Activated CD8-positive, alpha-beta memory T cell treated with anti-CD3 and anti-CD28 coated beads for 4 hours (primary cell): ENCODE measurements at places on chromosomes 5 and 9.

GRCh38 chr5:30747412-30747811 lies 446.1 kb upstream of the CDH6 start:
- DNase-seq, result no peak

- no peak for DNase-seq
Measured at GRCh38 chr5:43601454-43602260, 1.3 kb upstream of the NNT start.

- DNase-seq, result no peak
Measured at GRCh38 chr5:57600321-57600720, 117.7 kb upstream of the ACTBL2 start.

- DNase-seq, result no peak
Measured at GRCh38 chr5:168110870-168111832, 180.3 kb upstream of the WWC1 start.

DNA sequence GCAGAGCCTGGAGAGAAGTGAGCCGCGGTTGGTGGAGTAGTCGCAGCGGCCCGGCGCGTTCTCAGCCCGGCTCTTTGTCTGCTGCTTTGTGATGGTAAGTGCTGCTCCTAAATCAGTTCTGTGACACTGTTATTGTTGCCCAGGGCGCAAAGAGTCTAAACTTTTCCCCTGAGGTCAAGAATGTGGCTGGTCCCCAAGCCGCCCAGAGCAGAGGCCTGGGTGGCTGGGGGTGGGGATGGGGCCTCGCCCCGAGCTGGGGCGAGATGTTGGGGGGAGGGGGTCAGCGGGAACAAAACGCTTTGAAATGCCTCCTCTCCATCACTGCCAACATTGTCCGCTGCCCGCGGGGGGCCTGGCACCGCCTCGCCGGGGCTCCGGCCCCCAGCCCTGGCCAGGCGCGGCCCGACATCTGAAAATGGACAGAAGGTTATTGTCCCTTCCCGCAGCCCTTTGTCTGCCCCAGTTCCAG lies 11.7 kb upstream of the CERCAM start:
- DNase-seq, result no peak

DNA sequence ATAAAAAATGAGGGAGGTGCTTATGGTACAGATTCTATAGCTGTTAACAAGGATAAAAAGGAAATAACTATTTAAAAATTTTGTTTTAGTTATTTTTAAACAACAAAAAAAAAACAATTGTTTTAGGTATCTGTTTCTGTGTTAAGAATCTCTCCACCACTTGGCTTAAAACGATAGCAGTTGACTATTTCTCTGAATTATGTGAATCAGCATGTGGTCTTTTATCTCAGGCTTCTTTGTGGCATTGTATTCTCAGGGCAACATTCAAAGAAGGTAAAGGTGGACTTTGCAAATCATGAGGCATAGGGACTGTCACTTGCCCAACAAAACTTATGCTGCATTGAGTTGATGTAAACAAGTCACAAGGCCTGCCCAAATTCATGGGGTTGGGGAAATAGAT lies 55.2 kb downstream of the ERBIN start:
- no peak for DNase-seq

GRCh38 chr9:3343671-3344070 lies 182.1 kb downstream of the RFX3 start:
- DNase-seq, result no peak

DNA sequence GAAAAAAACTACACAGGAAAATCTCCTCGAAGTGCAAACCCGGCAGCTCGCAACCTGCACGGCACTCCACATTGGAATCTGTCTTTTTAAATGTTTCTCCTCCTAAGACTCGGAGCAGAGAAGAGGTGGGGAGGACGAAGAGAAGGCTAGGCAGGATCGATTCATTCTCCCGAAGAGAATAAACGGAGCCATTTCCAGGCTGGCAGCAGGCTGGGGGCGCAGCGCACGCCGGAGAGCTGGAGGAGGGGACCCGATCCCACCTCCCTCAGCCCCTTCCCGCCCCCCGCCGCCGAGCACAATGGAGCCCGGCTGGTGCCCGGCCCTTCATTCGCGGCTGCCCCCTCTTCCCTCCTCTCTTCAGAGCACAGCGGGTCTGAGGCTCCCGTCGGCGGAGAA lies 628 bp downstream of the HOMER1 start:
- DNase-seq, result no peak

- no peak for DNase-seq
Measured at GRCh38 chr9:107127608-107128007, 155.5 kb upstream of the RAD23B start.

GRCh38 chr9:87581513-87581912 lies 83.8 kb downstream of the DAPK1 start:
- DNase-seq, result no peak

DNA sequence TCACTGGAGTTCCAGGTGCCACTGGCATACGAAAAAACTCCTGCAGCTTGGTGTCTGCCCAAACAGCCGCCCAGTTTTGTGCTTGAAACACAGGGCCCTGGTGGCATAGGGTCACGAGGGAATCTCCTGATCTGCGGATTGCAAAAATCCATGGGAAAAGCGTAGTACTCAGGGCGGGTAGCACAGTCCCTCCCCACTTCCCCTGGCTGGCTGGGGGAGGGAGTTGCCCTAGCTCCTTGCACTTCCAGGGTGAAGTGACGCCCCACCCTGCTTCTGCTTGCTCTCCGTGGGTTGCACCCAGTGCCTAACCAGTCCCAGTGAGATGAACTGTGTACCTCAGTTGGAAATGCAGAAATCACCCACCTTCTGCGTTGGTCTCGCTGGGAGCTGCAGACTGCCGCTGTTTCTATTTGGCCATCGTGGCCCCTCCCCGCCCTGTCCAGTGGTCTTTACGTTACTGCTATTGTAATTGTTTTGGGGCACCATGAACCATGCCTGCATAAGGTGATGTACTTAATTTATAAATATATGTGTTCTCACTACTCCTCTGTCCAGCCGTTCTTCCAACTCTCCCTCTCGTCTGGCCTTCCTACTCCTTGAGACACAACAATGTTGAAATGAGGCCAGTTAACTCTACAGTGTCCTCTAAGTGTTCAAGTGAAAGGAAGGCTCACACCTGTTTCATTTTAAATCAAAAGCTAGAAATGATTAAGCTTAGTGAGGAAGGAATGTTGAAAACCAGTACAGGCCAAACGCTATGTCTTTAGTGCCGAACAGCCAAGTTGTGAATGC lies 65.9 kb downstream of the CCDC171 start:
- DNase-seq, result no peak
